ENCODE measurements at places on chromosomes 1 and 21. TPM values are rescaled to one million over a fixed set of nuclear protein-coding genes. Genes with fewer than 3 reads are reported as not detected.

GRCh38 chr21:34630536-34631143, 15.7 kb upstream of the RCAN1 start:
- H3K27ac ChIP-seq, result no peak overlapping the region
- no peaks in the 10 kb centered on the region for H3K4me1 ChIP-seq
- no peaks in the 10 kb centered on the region for H3K36me3 ChIP-seq
- no peaks in the 10 kb centered on the region for H3K27me3 ChIP-seq

DNA sequence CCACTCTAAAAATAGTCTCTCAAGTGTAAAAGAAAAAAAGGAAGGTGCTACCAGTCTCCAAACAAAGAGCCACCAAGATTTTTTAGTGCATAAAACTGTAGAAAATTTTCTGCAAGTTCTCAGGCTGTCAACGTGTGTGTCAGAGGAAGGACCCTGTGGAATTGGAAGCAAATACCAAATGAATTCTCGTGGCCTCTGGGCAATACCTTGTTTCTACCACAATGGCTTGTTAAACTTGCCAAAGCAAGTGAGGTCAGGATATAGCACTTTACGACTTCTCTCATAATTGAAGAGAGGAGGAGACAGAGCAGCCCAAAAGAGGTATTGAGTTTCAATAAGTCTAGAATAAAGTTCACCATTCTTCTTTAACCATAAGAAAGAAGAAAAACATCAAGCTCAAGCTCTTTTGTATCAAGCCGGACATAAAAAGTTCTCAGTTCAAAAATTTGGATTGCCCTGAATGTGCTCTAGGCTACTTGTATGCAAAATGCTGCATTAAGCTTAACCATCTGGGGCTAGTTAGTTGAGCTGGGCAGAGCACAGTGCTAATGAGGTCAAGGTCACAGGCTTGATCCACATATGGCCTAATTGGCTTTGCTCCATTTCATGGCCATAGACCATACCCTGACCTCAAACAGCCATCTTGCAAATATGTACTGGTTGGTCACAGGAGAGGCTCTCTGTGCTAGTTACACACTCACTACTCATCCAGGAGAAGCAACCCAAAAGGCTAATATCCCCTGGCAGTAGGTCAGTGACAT, 60.5 kb downstream of the TBX15 start:
- no peak overlapping the region for H3K4me3 ChIP-seq
- no peaks in the 10 kb centered on the region for H3K36me3 ChIP-seq
- no peaks in the 10 kb centered on the region for H3K4me1 ChIP-seq
- H3K27me3 ChIP-seq, result no peaks in the 10 kb centered on the region
- H3K27ac ChIP-seq, result no peak overlapping the region

GRCh38 chr1:17581389-17582123, 42.1 kb downstream of the ARHGEF10L start:
- H3K4me1 ChIP-seq, result peaks cover 9% of the 10 kb centered on the region
- peak overlapping the region; percentile 70 for H3K27ac ChIP-seq
- no peaks in the 10 kb centered on the region for H3K27me3 ChIP-seq
- no peaks in the 10 kb centered on the region for H3K36me3 ChIP-seq
- DNase-seq, result no peak

The NBPF10 gene
- 1.3 TPM for total RNA-seq

The LGR6 gene
- 11.3 TPM for total RNA-seq

All from breast epithelium (tissue), 4 donors.